ENCODE measurements at places on chromosomes 11 and 22. TPM values are rescaled to one million over a fixed set of nuclear protein-coding genes. Genes with fewer than 3 reads are reported as not detected.
A peak's percentile ranks its signal among the peaks of the same experiment; 100 is the strongest.

GRCh38 chr11:62853279-62853965, 14.0 kb upstream of the WDR74 start:
- DNase-seq = no peak

DNA sequence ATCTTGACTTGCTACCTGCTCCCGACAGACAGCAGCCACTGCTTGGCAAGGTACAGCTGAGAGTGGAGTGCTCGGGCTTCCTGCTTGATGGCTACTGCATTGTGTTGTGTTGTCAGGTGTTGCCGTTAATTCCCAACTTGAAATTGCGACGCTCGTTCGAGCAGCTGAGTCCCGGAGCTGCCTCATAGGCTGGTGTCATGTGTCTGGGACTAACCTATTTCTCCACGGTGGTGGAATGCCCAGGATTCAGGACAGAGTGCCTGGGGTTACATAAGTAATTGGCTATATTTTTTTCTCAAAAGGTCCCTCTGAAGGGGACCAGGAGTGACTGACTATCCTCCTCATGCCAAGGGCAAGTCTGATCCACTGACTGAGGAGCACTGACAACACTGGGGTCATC, 18.5 kb downstream of the COMMD9 start:
- no peak for DNase-seq

DNA sequence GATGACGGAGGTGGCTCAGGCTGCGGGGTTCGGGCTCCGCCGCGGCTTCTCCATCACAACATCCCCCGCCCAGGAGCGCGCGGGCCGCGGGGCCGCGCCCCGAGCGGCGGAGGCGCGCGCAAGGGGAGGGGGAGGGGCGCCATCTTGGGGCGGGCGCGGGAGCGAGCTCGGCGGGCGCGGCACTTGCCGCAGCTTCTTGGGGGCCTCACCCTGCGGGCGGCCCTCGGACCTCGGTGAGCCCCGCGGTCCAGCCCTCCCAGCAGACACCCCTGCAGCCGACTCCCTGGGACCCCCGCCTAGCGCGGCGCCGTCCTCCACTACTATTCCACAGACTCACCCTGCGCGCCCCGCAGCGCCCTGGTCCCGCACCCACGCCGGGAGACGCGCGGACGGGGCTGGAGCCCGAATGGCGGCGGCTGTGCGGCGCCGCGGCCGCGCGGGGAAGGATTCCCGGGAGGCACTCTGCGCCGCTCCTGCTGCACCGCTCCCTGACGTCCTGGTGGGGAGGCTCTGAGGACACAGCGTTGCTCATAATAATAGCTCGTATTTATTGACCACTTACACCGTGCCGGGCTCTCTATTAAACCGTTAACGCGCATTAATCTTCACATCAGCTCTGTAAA, at the start of gene APBB1:
TSS of gene APBB1 (minus strand) at position 86 of the 623 bp plus-strand sequence. CDS start 7,747 bp downstream, outside the sequence.
- peak; percentile 23 for DNase-seq

DNA sequence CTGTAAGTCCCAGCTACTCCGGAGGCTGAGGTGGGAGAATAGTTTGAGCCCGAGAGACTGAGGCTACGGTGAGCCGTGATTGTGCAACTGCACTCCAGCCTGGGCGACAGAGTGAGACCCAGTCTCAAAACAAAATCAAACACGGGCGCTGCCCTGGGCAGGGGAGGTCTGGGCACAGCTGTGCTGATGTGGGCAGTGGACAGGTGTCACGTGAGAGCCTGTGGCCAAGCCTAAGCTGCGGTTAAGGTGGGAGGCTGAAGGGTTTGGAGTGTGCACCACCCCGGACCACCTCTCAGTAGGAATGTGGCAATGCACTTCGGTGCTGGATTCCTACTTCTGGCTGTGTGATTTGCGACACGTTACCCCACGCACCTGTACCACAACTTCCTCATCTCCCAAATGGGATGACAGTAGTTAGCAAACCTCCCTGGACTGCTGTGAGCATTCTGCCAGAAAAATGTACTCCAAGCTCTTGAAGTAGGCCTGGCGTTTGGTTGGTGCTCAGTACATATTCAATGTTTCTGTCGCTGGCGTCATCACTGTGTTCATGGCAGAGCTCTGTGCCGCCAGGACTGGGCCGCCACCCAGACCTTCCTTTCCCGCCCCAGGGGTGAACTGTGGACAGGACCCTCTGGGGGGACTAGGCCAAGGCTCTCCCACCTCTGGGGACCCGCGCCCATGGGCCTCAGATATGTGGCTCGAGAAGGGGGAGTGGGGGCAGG, 807 bp upstream of the ZNF74 start:
- DNase-seq = no peak

- no peak for DNase-seq
Measured at GRCh38 chr11:102154806-102155205, 44.6 kb downstream of the YAP1 start.

- peak; percentile 85 for DNase-seq
Measured at GRCh38 chr11:66720223-66720898, 8.7 kb downstream of the SPTBN2 start.

GRCh38 chr11:63802637-63803414, 10.4 kb upstream of the SPINDOC start:
- DNase-seq = peak; percentile 92

DDI1 gene
- not detected for total RNA-seq

GRCh38 chr11:1541474-1542204, 30.4 kb downstream of the DUSP8 start:
- DNase-seq = no peak

DNA sequence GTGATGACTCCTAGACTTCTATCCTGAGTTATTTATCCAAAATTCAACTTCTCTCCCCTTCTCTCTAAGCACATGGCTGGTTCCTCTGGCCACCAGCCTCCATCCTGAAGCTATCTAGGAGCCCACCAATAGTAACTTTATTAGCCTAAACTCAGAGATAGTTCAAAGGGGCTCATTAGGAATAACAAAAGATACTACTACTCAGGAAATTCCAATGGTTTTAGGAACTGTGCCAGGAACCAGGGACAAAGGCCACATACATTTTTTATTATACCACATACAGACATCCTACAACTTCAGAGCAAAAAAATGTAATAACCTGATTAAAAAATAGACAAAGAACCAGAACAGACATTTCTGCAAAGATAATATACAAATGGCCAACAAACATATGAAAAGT, 27.9 kb downstream of the SLC25A17 start:
- no peak for DNase-seq

KRTAP5-5 gene
- total RNA-seq = not detected

VSIG10L2 gene
- total RNA-seq = not detected
